Spleen (tissue), 13 donors: ENCODE measurements at places on chromosomes 12 and 14. TPM values are rescaled to one million over a fixed set of nuclear protein-coding genes. Genes with fewer than 3 reads are reported as not detected.

SPATA7 gene
- 5.9 TPM for total RNA-seq

DICER1 gene
- total RNA-seq, result 61.1 TPM

FLRT2 gene
- total RNA-seq, result 39.6 TPM

ZBTB39 gene
- 8.7 TPM for total RNA-seq

SMOC1 gene
- 86.6 TPM for total RNA-seq

RBP5 gene
- 158 TPM for total RNA-seq

TMTC1 gene
- total RNA-seq, result 169 TPM

DNA sequence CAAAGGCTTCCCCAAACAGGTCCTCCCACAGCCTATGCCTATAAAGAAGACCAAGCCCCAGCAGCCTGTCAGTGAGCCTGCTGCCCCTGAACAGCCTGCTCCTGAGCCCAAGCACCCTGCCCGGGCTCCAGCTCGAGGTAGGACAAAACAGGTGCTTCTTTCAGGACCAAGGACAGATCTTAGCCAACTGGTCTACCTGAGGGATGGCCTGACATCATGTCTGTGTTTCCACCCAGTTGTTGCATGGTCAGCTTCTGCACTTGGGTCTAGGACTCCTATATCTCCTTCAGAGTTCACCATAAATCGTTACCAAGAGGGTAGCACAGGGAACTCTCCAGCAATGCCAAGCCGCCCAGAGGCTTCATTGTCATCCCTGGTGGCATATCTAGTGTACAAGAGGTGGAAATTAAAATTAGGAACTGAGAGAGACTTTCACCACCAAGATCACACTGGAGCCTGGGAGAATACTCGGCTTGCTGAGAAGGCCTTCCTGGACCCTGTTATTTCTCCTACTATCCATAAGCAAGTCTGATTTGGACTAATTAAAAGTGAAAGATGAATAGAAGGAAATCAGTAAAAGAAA lies 38.2 kb upstream of the OAS1 start:
- no peak for DNase-seq

DNA sequence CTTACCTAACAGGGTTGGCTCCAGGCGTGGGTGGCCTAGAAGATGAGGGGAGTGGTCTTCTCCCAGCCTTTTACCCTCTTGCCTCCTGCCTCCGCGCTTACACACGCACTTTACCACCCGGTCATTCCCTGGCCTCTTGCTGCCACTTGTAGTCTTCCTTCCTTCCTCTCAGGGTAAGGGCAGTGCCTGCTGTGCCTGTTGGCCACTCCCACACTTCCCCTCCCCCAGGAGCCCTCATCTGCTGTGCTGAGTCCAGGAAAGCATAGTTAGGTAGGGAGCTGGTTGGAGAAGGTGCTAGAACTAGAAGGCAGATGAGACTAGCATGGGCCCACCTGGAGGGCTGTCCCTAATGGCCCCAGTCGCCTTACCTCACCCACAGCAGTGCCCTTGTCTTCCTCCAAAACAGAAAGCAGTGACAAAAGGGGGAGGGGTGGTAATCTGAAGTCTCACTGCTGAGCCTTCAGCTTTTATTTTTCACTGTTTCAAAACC lies 54.3 kb upstream of the SRSF5 start:
- DNase-seq, result peak; percentile 83

DNA sequence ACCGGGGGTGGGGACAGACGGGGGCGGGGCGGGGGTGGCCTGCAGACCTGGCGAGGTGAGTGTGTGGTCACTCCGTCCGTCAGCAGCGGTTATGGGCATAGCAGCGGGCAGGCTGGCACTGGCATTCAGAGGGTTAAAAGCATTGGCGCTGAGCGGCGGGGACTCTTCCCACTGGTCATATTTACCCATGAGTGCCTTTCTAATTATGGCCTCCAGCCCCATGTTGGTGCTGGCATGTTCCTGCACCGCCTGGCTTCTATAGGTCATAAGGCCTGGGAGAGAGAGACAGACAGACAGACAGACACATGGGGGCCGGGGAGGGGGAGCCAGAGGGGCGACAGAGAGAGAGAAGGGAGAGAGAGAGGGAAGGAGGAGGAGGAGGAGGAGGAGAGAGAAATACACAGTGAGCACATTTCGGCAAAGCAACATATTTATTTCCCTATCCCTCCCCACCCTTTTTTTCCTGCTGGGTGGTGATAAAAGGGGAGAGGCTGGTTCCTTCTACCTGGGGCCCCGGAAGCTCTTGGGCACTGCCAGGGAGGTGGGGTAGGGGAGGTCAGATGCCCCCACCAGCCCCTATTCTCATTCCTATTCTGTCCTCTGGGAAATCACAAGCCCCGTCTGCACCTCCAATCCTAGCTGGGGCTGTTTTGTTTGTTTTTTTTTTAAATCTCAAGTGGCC lies 32.6 kb downstream of the RFLNA start:
- no peak for DNase-seq

DNA sequence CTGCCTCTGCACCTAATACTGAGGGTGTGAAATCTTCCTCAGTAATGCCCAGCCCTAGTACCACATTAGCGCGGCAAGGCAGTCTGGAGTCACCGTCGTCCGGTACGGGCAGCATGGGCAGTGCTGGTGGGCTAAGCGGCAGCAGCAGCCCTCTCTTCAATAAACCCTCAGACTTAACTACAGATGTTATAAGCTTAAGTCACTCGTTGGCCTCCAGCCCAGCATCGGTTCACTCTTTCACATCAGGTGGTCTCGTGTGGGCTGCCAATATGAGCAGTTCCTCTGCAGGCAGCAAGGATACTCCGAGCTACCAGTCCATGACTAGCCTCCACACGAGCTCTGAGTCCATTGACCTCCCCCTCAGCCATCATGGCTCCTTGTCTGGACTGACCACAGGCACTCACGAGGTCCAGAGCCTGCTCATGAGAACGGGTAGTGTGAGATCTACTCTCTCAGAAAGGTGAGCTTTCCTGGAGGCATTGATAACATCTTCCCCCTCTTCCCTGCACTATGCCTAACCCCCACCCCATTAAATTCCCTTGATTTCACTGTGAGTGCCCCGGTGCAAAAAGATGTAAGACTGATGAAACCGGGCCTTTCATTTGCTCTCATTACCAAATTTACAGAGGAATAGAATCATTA lies 291.4 kb downstream of the NAV3 start:
- no peak for DNase-seq

DNA sequence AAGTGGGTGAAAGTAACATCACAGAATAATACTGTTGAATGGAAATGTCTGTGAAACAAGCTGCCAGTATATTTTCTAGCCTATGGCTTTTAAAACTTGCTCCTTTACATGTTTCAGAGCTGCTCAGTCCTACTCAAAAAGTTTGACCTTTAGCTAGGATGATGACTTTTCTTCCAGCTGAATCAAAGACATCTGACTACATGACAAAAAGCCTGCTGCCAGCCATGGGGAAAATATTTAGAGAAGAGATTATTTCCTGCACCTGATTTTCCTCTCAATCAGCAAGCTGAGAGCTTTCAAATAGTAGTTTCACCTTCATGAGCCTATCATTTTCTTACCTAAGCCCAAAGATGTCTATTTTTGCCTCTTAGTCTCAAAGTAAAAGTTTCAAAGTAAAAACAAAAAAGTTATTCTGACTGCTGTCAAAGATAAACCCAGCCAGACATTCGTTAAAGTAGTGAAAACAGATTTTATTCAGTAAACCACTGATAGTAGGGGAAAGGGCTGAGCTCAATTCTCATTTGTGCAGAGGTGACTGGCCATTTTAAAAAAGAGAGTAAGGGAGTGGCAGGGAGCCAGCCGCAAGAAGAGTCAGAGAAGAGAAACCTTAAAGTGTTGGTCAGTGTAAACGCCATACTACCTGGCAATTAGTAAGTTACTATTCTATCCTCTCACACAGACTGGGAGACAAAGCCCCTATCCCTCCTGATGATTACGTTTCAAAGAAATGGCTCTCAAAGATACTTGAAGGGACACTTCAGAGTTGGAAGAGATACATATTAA lies 2.2 kb downstream of the ATP6V1D start:
- DNase-seq, result no peak

DNA sequence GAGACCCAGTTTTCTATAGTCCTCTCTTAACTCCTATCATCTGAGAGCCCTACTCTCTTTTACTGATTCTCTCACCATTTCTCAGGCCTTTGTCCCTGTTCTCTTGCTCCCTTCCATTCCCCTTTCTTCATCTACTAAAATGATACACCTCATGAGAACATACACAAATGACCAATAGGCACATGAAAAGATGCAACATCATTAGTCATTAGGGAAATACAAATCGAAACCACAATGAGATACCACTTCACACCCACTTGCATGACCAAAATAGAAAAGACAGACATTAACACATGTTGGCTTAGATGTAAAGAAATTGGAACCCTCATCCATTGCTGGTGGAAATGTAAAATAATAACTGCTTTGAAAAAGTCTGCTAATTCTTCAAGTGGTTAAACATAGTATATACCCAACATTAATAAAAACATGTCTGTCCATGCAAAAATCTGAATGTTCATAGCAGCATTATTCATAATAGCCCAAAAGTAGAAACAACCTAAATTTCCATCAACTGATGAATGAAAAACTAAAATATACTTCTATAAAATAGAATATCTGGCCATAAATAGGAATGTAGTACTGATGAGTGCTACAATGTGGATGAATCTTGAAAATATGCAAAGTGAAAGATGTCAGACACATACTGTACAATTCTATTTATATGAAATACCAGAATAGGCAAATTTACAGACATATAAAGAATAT lies 66.0 kb downstream of the DENND5B start:
- no peak for DNase-seq

DNA sequence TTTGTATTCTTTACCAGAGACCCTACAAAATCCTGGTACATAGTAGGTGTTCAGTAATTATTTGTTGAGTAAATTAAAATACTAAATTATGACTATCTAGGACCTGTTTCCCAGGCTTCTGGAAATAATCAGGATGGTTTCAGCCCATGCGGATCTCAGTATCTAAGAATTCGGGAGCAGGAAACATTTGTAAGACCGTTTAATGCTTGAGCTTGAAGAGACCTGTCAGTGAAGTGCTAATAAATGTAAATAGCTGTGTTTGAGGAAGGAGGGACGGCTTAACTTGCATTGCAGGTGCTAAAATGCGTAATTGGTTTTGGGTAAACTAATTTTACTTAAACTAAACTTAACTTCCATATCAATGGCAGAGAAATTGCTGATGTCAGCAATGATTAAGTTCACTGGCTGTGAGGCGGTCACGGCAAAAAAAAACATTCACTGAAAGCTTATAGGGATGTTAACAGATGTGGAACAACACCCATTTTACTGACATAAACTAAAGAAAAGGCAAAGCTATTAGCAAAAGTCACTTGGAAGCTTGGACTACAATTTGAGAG lies 28.6 kb upstream of the AEBP2 start:
- DNase-seq, result no peak

- DNase-seq, result no peak
Observed at GRCh38 chr14:24847568-24848095, 202.3 kb downstream of the STXBP6 start.

DNA sequence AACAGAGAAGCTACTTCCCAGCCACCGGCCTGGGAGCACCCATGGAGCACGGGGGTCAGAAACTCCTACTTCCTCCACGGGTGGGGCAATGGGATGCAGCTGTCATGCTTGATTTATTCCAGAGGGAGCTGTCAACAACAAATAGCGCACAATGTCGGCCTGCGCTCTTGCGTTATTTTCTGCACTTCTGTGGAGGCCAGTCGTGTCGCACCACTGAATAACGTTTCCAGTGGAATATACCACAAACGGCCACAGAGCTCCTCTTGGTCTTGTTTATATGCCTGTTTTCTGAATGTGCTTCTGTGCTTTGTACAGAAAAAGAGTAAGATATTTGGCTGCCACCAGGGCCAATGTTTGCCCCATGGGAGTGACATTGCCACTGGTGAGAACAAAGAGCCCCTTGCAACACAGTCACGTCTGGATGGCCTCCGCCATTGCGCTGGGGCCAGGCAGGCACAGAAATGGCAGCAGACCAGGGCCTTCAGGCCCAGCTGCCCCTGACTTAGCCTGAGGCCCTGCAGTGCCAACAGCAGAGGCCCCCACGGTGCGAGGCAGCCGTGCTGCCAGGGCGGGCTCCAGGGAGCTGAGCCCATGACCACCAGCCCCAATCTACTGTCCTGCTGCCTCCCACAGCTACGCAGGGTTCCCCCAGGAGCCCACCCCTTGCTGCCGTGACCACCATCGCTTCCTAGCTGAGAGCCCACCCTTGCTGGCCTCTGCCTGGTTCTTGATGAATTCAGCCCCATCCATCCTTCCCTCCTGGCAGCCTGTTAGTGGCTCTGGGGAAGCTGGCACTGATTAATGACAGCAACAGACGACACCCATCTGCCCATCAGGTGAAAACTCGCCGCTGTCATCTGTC lies 28.9 kb upstream of the TMEM179 start:
- no peak for DNase-seq

- DNase-seq, result no peak
Observed at GRCh38 chr14:39423793-39424192, 8.4 kb downstream of the FBXO33 start.

GRCh38 chr12:5499566-5500330 lies 67.8 kb downstream of the NTF3 start:
- DNase-seq, result no peak

DNA sequence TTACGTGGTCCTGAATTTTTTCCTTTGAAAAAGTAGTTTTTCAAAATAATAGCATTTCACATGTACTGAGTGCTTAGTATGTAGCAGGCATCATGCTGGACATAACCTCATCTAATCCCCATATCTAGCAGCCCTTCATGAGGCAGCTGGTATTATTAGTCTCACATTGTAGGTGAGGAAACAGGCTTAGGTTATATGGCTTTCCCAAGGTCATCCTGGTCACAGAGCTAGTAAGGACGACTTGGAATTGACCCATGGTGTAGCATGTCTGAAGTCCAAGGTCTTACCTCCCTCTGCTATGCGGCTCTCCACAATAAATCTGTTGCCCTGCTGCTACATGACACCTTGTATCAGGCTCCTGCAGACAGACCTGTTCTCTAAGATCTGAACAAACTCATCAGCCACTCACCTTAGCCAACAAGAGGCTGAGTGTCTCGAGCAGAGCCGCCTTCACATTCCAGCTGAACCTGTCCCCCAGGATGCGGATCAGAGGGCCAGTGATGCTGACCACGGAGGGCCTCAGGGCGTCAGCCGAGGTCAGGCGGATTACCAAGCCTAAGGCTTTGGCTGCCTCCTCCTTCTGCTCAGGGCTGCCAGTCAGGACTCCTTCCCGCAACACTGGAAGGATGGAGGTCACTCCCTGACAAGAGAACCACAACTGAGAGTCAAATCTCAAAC lies 19.7 kb upstream of the RAB35 start:
- DNase-seq, result no peak

- DNase-seq, result no peak
Observed at GRCh38 chr14:84646786-84647500, 883.0 kb upstream of the FLRT2 start.

DNA sequence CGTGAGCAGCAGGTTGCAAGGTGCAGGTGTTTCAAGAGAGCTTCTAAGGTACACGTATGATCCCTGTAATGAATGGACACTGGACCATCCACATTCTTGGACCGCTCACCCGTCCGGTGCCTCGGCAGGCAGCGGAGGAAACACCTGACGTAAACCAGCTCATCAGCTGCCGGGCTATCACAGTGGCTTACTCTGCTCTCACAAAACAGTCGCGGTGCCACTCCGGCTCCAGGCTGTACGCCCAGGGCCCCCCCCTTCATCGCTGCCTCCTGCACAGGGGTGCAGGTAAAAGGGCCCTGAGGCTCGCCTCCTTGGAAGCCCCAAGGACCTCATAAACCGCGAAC lies 436 bp downstream of the VPS33A start:
- no peak for DNase-seq
